Activated naive CD4-positive, alpha-beta T cell treated with anti-CD3 and anti-CD28 coated beads for 36 hours (primary cell): ENCODE measurements at places on chromosomes 1 and 21. TPM values are rescaled to one million over a fixed set of nuclear protein-coding genes. Genes with fewer than 3 reads are reported as not detected.

The RASSF5 gene
- 258 TPM for total RNA-seq

The LYST gene
- 19.0 TPM for total RNA-seq

The BTBD8 gene
- 2.0 TPM for total RNA-seq

The CBS gene
- 117 TPM for total RNA-seq

The C1QA gene
- not detected for total RNA-seq

The TCEA3 gene
- 15.3 TPM for total RNA-seq

The AMY1B gene
- not detected for total RNA-seq

The GJA4 gene
- 0.69 TPM for total RNA-seq

The SLC44A5 gene
- total RNA-seq, result 0.37 TPM

The ACTN2 gene
- total RNA-seq, result 0.36 TPM

The PGLYRP4 gene
- not detected for total RNA-seq

The SH2D2A gene
- 138 TPM for total RNA-seq

The DHDDS gene
- total RNA-seq, result 26.3 TPM

The CFHR4 gene
- not detected for total RNA-seq

The KRTAP19-7 gene
- total RNA-seq, result not detected

The NBL1 gene
- total RNA-seq, result 15.2 TPM

The GRIK3 gene
- total RNA-seq, result not detected
